ENCODE measurements at places on chromosomes 5 and 9.
A peak's percentile ranks its signal among the peaks of the same experiment; 100 is the strongest.

GRCh38 chr9:95171001-95171400, 146.5 kb downstream of the FANCC start:
- no peak for DNase-seq

GRCh38 chr5:67771221-67771620, 444.3 kb upstream of the PIK3R1 start:
- no peak for DNase-seq

GRCh38 chr9:84667571-84668195, 1.8 kb upstream of the NTRK2 start:
- peak; percentile 63 for DNase-seq

DNA sequence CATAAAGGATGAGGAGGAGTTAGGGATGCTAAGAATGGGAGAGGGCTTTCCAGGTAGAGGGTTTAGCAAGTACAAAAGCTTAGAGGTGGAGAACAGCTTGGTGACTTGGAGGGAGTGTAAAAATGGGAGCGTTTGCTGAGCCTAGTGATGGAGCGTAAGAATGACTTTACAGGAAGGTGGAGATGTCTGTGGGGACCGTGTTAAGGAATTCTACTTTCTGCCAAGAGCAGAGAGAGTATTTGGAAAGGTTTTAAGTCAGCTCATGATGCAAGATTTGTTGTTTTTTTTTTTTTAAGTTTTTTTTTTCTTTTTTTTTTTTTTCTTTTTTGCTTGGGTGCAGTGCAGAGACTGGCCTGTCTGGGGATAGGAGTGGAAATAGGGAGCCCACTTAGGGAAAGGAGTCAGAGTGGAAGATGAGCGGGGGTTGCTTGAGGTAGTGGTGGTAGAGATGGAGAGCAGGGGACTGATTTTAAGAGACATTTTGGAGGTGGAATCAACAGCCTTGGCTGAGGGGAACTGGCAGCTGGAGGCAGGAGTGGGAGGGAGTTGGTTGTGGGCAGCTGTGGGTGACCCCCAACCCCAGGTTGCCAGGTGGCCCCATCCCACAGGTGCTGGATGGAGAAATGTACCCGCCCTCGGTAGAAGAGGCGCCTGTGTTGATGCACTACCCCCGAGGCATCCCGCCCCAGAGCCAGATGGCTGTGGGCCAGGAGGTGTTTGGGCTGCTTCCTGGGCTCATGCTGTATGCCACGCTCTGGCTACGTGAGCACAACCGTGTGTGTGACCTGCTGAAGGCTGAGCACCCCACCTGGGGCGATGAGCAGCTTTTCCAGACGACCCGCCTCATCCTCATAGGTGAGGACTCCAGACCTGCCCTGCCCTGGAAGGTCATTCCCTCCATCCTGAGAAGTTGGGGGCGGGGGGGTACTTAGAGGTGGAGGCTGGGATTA, 12.4 kb downstream of the PTGS1 start:
- no peak for DNase-seq

GRCh38 chr5:77718934-77719610, 57.1 kb downstream of the TBCA start:
- no peak for DNase-seq

- peak; percentile 43 for DNase-seq
These were observed 62.6 kb downstream of the ANKRD55 start for GRCh38 chr5:56170557-56170956.

GRCh38 chr9:31745886-31746285, 638.6 kb upstream of the ACO1 start:
- no peak for DNase-seq

DNA sequence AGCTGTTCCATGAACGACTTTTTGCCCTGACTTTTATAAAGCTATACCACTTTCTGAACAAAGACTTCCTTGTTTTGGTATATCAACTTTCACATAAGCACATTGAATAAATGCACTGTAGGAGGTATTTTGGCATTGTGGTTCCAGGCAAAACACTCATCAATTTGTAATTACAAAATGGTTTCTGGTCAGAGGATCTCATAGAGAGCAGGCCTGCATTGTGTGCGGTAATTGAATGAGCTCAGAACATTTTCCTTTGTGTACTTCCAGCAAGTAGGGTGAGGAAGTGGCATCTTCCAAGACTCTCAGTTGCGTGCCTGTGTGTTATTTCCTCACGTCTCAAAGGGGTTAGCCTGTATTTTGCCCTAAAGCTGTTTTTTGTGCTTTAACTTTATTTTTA, 89.2 kb downstream of the PDE6A start:
- DNase-seq: no peak

DNA sequence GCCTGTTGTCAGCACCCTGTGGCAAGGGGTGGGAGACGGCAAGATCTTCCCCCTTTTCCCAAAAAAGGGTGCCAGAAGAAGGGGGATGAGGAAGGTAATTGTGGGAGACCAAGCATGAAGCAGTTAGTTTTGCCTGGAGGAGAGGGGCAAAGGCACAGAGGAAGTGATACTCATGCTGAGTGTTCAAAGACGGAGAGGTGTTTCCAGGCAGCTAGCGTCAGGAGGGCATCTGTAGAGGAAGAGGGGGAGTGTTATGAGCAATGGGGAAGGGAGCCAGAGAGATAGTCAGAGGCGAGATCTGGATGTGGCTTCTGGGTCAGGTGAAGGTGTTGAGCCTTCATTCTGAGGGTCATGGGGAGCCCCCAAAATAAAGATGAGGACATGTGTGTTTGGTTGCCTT, 26.9 kb upstream of the ADAM19 start:
- no peak for DNase-seq

- DNase-seq: peak; percentile 81
These were observed 27.4 kb downstream of the PTPA start for GRCh38 chr9:129138476-129139232.

- DNase-seq: no peak
These were observed 41.9 kb downstream of the MTRR start for GRCh38 chr5:7910738-7911428.

- no peak for DNase-seq
These were observed 39.8 kb upstream of the GLRA1 start for GRCh38 chr5:151964471-151964870.

DNA sequence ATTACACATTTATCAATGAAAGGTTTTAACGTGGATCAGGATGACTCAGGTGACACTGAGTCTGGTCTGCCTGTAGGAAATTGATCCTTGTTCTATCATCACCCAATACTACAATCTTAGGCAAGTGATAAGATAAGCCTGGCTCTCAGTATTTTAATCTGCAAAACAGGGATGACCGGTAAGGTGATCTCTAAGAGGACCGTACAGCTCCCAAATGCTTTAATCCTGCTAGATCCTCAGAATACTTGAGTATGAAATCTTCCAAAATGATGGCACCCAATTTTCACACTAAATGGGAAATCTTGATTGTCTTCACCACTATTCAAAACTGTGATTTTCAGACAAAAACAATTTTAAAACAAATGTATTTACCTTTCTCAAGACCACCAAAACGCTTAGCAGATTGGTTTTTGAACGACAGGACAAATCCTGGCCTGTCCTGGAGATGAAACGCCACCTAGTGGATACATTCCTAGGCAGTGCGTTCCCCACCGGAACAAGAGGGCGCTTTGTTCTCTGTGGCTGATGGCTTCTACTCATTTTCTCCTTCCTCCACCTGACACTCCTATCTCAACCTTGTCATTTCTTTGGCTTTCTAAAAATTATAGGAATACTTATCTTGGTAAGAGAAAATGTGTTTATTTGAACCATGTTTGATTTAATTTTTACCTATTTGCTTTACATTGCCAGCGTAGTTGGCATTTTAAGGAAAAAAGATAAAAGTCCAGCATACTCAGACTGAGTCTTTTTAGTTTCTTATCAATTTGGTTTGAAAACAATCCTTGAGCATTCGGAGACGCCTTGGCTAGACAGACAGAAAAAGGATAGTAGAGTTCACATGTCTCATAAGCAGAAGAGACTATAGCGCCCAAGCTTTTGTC, 41.2 kb upstream of the VCAN start:
- peak; percentile 38 for DNase-seq

DNA sequence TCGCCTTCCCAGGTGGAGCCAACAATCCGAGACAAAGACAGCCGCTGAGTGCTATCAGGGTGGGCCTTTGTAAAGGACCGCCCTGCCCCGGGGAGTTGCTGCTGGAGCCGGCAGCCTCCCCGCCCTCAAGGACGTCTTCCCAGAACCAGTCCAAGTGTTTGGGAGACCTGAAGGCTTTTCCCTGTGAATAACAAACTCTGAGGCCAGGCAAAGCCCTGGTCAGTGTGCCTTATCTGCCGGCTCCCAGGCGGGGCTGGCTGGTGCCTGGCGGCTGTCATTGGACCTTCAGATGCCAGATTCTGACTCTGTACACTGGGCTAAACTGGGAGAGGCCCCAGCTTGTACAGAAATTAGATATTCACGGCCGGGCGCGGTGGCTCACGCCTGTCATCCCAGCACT, 2.1 kb downstream of the SLC9A3 start:
- DNase-seq: no peak

- DNase-seq: no peak
These were observed 26.7 kb downstream of the F2R start for GRCh38 chr5:76742583-76742982.

DNA sequence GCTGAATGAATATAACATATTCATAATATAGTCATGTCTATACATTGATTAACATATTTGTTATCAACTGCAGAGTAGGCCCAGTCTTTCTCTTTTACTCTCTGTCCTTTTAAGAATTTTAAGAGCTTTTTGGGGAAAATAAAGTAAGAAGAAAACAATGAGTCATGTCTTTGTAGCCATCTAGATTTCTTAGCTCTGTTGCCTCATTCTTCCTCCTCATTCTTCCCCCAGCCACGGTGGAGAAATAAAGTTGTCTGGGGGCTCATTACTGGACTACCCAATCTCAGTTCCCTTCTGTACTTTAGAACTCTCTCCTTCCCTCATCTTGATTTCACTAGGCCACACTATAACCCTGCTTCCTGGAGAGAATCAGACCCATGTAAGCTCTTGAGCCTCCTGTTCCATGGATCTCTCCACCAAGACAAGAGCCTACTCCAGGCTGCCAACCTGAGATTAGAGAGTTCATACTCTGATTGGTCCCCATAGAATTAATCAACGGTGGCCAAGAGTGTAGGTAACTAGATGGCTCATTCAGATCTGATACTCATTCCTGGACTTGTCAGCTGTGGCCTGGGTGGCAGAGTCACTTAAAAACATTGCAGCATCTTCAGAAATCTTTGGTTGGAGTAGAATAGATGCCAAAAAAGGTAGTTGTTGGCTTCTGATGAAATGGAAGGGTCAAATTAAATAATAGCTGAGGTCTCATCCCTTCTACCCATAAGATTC, 44.2 kb downstream of the ITGA1 start:
- no peak for DNase-seq
